ENCODE measurements at places on chromosomes 13 and 19. TPM values are rescaled to one million over a fixed set of nuclear protein-coding genes. Genes with fewer than 3 reads are reported as not detected.

- DNase-seq = no peak
- no peaks in the 10 kb centered on the region for H3K36me3 ChIP-seq
- no peak overlapping the region for H3K4me3 ChIP-seq
- H3K27ac ChIP-seq = peak overlapping the region; percentile 56
- H3K27me3 ChIP-seq = no peaks in the 10 kb centered on the region
- peaks cover 7% of the 10 kb centered on the region for H3K4me1 ChIP-seq
Measured at GRCh38 chr19:5001615-5002014, 32.7 kb downstream of the KDM4B start.

- peaks cover 30% of the 10 kb centered on the region for H3K27me3 ChIP-seq
- H3K27ac ChIP-seq = peak within 1 kb of the TSS; percentile 90
- H3K4me1 ChIP-seq = peaks cover 10% of the 10 kb centered on the region
- peak within 1 kb of the TSS; percentile 99 for H3K4me3 ChIP-seq
Measured at GRCh38 chr19:48391100-48392005, at the start of gene KDELR1. Gene KDELR1, minus strand, starts transcription at chr19:48391551. Its CDS starts 193 bp downstream, at chr19:48391358.

GRCh38 chr13:42367831-42368230 is 95.9 kb downstream of the AKAP11 start:
- no peak overlapping the region for H3K4me3 ChIP-seq
- H3K27ac ChIP-seq = no peak overlapping the region
- H3K4me1 ChIP-seq = no peaks in the 10 kb centered on the region
- no peaks in the 10 kb centered on the region for H3K36me3 ChIP-seq
- no peaks in the 10 kb centered on the region for H3K27me3 ChIP-seq

DNA sequence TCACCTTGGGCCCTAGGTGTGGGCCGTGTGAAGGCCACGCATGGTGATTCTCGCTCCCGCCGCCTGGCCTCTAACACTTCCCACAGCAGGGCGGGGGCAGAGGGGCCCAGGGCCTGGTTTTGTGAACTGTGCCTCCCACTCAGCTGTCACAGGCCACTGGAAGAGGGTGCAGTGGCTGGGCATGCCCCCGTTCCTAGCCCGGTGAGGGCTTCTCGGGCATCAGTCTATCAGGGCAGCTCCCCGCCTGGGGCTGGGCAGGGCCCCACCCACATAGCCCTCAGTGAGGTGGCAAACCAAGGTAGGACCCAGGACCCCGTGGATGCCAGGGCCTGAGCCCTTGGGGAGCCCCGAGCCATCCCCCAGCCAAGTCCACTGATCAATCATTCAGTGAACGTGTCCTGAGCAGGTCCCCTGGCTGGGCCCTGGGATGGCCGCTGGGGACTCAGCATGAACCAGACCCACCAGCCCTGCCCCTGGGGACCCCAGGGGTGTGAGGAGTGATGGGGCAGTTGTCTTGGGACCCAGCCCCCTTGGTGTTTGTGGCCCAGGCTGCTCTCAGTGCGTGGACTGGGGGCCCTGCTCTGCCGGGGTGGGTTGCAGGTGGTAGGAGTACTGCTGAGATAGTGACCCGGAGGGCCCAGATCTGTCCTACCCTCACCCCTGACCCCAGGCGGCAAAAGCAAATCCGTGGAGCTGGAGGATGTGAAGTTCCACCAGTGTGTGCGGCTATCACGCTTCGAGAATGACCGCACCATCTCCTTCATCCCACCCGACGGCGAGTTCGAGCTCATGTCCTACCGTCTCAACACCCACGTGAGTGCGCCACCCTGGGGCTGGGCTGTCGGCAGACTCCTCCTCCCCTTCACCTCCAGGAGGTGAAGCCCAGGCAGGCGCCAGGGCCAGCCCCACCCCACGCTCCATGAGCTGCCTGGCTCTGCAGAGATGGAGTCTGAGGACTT is 29.4 kb downstream of the AP1M1 start:
- no peaks in the 10 kb centered on the region for H3K27me3 ChIP-seq
- peaks cover 76% of the 10 kb centered on the region for H3K36me3 ChIP-seq
- no peak for DNase-seq

DNA sequence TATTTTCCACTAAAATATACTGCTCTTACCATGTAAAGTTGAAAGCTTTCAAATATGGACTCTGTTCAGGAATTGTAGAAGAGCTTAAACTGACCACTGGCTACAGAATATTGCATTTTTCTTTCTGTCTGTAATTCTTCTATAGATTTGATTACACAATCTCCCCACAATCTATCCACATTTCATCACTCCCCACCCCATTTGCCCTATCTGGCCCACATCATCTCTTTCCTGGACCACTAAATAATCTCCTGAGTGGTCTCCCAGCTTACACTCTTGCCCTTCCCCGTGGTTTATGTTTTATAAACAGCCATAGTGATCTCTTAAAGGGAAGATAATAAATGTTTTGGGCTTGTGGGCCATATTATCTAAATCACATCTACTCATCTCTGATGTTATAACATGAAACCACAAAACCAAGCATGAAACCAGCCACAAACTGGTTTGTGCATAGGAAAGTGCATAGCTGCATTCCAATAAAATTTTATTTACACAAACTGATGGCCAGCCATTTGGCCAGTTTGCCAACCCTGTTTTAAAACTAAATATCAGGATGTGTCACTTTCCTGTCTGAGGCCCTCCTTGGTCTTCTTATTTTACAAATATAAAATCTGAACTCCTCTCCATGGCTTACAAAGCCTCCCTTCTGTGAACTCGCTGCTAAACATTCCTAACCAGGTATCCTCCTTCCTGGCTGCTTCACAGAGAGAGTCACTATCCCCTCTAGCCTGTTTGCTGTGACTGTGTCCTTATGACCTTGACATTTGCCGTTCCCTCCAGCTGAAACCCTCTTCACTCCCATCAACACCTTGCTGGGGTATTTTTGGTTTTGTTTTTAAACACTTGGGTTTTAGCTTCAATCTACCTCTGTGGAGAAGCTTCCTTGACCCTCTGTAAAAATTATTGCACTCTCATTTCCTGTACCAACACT is 500.9 kb downstream of the GPC6 start:
- no peak overlapping the region for H3K27ac ChIP-seq
- H3K27me3 ChIP-seq = no peaks in the 10 kb centered on the region
- H3K36me3 ChIP-seq = no peaks in the 10 kb centered on the region
- no peak overlapping the region for H3K4me3 ChIP-seq
- H3K4me1 ChIP-seq = no peaks in the 10 kb centered on the region
- DNase-seq = no peak

DNA sequence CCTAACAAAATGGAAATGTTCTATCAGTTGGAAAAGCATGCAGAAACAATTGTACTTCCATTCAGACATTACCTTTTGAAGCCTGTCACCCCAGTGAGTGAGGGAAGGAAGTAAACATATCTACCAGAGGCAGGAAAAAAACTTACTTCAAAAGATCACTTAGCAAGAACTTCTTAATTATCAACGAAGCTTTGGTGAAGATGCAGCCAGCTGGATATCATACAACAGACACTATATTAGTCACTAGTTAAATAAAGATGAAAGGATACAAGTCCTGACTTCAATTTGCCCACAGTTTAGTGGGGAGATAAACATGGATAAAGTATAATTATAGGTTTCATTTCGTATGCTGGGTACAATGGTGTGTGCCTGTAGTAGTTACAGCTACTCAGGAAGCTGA is 148.8 kb downstream of the TNFRSF19 start:
- H3K4me1 ChIP-seq = no peaks in the 10 kb centered on the region
- H3K27me3 ChIP-seq = no peaks in the 10 kb centered on the region
- no peak for DNase-seq
- no peaks in the 10 kb centered on the region for H3K36me3 ChIP-seq
- no peak overlapping the region for H3K27ac ChIP-seq
- no peak overlapping the region for H3K4me3 ChIP-seq

GRCh38 chr13:101150998-101151397 is 265.3 kb downstream of the NALCN start:
- H3K36me3 ChIP-seq = no peaks in the 10 kb centered on the region
- no peaks in the 10 kb centered on the region for H3K4me1 ChIP-seq
- no peak overlapping the region for H3K27ac ChIP-seq
- H3K27me3 ChIP-seq = no peaks in the 10 kb centered on the region

DNA sequence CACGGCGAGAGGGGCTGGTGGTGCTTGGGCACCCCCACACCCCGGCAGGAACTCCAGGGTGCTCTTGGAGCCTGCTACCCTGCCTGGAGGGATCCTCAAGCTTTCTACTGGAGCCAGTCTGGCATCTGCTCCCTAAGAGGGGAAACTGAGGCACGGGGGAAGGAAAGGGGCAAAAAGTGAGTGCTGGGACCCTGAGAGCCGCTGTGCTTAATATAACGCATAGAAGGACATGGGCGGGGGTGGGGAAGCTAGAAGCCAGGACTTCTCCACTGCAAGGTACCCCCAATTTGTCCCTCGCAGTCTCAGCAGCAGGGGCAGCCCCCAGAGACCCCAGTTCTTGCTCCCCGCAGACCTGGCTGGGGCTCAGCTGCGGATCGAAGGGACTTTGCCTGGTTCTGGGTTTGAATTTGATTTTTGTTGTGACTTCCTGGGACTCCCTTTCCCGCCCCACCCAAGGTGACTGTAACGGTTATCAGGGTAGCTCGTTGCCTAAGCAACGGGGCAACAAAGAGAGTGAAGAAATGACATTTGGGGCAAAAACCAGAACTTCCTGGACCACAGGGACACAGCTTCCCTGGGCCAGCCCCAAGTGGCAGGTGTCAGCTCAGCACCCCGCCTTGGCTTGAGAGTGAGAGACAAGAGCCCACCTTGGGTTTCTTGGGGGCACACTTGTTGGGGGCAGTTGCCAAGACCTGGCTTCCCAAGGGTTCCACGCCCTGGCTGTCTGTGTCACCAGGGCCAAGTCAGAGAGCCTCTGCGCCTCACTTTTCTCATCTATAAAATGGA is 638 bp downstream of the ADGRE5 start:
- H3K4me3 ChIP-seq = peak overlapping the region; percentile 49
- DNase-seq = peak; percentile 55
- H3K4me1 ChIP-seq = peaks cover 41% of the 10 kb centered on the region
- H3K36me3 ChIP-seq = no peaks in the 10 kb centered on the region
- no peak overlapping the region for H3K27ac ChIP-seq
- no peaks in the 10 kb centered on the region for H3K27me3 ChIP-seq

DNA sequence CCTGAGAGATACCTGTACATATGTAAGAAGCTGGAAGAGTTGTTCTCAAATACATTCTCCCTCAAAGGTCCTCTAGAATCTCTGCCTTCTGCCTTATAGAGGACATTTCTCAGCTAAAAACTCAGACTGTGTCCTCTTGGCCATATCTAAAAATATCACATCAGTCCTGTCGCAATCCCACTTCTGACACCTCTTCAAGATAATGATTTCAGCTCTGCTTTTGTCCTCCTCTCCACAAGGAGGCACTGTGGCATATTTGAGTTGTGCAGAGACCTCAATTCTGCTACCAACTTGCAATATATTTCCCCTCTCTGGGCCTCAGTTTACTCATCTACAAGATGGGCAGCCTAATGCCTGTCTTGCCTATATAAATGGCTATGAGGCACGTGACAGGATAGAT is 16.6 kb downstream of the ADAMTS10 start:
- H3K4me1 ChIP-seq = peaks cover 7% of the 10 kb centered on the region
- no peaks in the 10 kb centered on the region for H3K36me3 ChIP-seq
- DNase-seq = no peak
- no peaks in the 10 kb centered on the region for H3K27me3 ChIP-seq

- no peak for DNase-seq
- no peaks in the 10 kb centered on the region for H3K27me3 ChIP-seq
Measured at GRCh38 chr19:35106291-35106583, 9.4 kb upstream of the FXYD3 start.

GRCh38 chr13:49646688-49647087 is 18.4 kb downstream of the ARL11 start:
- H3K4me3 ChIP-seq = no peak overlapping the region
- H3K27ac ChIP-seq = no peak overlapping the region
- no peaks in the 10 kb centered on the region for H3K27me3 ChIP-seq
- DNase-seq = no peak

DNA sequence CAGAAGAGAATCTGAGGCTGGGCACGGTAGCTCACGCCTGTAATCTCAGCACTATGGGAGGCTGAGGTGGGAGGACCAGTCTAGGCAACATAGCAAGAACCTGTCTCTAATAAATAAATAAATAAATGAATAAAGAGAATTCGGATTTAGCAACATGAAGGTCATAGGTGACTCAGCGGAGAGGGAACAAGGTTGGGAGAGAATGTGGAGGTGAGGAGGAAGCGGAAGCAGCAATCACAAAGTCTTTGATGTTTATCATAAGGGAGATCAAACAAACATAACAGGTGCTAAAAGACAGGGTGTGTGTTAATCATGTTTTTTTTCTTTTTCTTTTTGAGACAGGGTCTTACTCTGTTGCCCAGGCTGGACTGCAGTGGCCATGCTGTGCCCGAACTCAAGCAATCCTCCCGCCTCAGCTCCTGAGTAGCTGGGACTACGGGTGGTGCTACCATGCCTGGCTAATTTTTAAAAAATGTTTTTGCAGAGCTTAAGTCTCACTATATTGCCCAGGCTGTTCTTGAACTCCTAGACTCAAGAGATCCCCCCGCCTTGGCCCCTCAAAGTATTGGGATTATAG is 16.3 kb downstream of the PBX4 start:
- no peak overlapping the region for H3K27ac ChIP-seq
- H3K4me1 ChIP-seq = no peaks in the 10 kb centered on the region
- no peak overlapping the region for H3K4me3 ChIP-seq
- no peaks in the 10 kb centered on the region for H3K36me3 ChIP-seq
- no peaks in the 10 kb centered on the region for H3K27me3 ChIP-seq
- no peak for DNase-seq

GRCh38 chr13:113741191-113741668 is 17.8 kb upstream of the TMEM255B start:
- no peak overlapping the region for H3K27ac ChIP-seq
- no peak overlapping the region for H3K4me3 ChIP-seq
- H3K36me3 ChIP-seq = no peaks in the 10 kb centered on the region
- DNase-seq = no peak
- no peaks in the 10 kb centered on the region for H3K27me3 ChIP-seq

Gene MBD3L2
- total RNA-seq = not detected

Gene KASH5
- total RNA-seq = not detected

Gene ZSCAN4
- not detected for total RNA-seq

Gene MAB21L1
- total RNA-seq = 0.06 TPM

Gene ZNF570
- 5.1 TPM for total RNA-seq

Gene ZNF561
- 40.7 TPM for total RNA-seq

All from adrenal gland (tissue), 19 donors.